ENCODE measurements at places on chromosomes 4 and X.

GRCh38 chrX:38225093-38225492 is 4.4 kb upstream of the SRPX start:
- DNase-seq, result no peak

DNA sequence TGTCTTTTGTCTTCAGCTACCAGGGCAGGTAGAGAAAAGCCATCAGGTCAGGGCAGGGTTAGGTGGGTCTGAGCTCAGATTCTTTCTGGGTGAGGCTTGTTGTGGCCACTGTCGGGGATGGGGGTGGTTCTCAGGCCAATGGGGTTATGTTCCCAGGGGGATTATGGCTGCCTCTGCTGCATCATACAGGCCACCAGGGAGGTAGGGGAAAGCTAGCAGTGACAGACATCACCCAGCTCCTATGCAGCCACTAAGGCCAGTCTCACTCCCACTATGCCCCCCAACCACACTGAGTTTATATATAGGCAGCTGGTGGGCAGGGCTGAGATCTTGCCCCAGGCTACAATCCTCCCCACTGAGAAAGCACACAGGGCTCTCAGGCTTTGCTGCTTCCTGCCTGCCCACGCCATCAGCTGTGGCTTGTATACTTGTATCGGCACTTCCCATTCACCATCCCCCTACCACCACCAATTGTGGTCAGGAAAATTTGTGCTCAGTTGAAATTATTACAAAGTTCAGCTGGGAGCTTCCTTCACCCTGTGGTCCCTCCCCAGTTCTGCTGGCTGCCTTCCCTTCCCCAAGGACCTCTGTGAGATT is 72.6 kb upstream of the PTPN13 start:
- DNase-seq, result no peak

DNA sequence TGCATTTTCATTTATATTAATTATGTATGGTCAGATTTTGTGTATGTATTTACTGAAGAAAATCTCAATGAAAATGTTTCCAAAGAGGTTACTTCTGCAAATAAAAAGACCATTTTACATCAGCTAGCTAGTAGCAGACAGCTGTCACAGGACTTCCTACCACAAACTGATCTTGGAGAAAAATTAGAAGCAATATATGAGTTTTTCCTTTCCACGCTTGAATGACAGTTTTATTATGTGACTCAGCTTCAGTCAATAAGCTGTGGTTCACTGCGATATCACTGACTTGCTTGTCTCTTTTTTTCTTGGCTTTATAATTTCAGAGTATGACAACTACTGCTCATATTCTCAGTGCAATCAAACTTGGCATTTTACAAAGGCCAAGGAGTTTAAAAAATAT is 787.4 kb upstream of the GALNTL6 start:
- no peak for DNase-seq

- no peak for DNase-seq
Observed at GRCh38 chr4:76571274-76571673, 136.2 kb downstream of the SHROOM3 start.

- DNase-seq, result no peak
Observed at GRCh38 chr4:8028368-8028767, 88.7 kb upstream of the AFAP1 start.

- DNase-seq, result no peak
Observed at GRCh38 chr4:147182041-147182440, 236.4 kb upstream of the TTC29 start.

- DNase-seq, result no peak
Observed at GRCh38 chrX:148659481-148659880, 159.1 kb downstream of the AFF2 start.

DNA sequence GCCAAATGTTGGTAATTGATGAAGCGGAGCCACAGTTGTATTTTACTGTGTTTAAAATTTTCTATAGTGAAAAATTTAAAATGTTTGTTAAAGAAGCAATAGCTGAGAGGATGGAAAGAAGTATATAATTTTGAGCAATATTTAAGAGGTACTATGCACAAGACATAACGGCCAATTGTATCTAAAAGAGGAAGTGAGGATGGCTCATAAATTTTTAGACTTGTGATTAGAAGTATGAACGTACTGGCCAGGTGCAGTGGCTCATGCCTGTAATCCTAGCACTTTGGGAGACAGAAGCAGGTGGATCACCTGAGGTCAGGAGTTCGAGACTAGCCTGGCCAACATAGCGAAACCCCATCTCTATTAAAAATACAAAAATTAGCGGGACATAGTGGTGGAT is 12.7 kb upstream of the HHIP start:
- DNase-seq, result no peak

GRCh38 chr4:121789455-121789854 is 11.7 kb upstream of the EXOSC9 start:
- DNase-seq, result no peak

DNA sequence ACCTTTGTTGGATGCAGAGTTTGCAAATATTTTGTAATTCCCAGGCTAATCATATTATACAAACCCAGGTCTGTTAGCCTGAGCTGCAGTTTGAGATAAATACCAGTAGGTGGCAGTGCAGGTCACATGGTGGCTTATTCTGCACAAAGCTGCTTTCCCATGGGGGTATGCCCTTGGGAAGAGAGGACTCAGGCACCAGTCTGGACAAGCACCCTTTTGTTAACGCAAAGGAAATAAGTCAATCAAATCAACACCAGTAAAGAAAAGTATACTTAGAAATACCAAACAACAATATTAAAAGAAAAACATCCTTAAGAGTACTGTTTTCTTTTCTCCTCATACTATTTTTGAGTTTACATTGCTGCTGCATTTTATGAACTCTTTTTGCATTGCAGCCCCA is 389.0 kb upstream of the ZFP42 start:
- DNase-seq, result no peak

DNA sequence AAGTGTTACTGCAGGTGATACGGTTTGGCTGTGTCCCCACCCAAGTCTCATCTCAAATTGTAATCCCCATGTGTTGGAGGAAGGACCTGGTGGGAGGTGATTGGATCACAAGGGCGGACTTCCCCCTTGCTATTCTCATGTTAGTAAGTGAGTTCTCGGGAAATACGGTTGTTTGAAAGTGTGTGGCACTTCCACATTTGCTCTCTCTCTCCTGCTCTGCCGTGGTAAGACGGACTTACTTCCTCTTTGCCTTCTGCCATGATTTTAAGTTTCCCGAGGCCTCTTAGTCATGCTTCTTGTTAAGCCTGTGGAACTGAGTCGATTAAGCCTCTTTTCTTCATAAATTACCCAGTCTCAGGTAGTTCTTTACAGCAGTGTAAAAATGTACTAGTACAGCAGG is 65.2 kb upstream of the SLC7A11 start:
- DNase-seq, result no peak

DNA sequence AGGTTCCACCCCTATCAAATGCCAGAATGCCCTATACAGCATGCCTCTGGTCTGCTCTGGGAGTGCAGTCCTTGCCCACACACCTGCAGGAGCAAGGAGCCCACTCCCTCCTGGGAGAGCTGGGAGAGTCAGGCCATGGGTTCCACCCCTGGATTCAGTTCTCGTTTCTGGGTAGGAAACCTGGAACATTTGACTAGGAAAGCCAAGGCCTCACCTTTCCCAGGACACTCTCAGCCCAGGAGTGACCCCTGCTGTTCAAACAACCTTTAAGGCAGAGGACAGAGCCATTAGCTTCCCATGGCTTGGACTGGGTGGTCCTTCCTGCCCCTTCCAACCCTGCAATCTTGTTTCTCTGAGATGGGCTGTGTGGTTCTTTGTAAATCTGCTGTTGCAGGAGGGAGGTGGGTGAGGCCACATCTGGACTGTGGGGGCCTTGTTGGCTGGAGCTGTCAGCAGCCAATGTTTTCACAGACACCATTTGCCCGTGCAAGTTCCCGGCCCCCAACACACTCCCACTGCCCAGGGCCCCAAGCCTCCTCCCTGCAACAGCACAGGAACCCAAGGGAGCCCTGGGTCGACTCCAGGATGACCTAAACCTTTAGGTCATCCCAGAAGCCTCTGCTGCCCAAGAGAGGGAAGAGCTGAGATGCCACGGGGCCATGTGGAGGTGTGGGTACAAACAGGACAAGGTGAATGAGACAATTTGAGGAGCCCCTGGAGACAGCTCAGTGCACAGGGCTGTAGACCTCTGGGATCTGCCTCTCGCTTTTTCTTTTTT is 104.4 kb downstream of the PJA1 start:
- DNase-seq, result no peak

GRCh38 chr4:7621252-7622035 is 186.7 kb upstream of the PSAPL1 start:
- DNase-seq, result no peak

GRCh38 chr4:48015678-48016077 is 803 bp downstream of the CNGA1 start:
- DNase-seq, result no peak

DNA sequence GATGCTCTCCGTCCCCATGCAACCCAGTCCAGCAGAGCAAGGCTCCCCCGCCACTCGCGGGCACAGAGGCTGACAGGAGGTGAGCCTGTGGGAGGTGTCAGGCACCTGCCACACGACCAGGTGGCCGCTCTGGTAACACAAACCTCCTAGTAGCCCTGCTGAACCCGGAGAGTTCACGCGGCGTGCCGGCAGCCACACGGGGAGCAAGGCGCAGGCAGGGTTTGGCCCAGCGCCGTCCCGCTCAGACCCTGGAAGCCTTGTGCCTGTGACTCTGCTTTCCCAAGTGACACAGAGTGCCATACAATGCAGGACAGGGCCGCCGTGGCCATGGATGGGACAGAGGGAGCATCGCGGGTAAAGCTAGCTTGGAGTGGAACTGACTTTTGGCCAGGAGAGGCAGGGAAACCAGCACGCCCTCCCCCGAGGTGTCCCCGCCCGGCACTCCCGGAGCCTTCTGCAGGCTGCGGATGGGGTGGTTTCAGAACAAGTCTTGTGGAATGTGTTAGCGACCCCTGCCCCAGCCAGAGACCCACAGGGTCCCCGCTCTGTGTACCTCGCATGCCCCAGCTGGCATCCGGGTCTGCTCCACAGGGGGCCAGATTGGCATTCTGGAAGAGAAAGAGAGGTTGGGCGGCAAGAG is 44.7 kb upstream of the AFAP1 start:
- no peak for DNase-seq

- DNase-seq, result no peak
Observed at GRCh38 chr4:36914106-36914505, 330.4 kb upstream of the NWD2 start.

GRCh38 chr4:162865102-162865501 is 301.6 kb downstream of the NAF1 start:
- DNase-seq, result no peak

- no peak for DNase-seq
Observed at GRCh38 chrX:10015723-10016518, 48.8 kb downstream of the CLDN34 start.

- no peak for DNase-seq
Observed at GRCh38 chrX:56986138-56986537, 9.2 kb downstream of the SPIN3 start.

DNA sequence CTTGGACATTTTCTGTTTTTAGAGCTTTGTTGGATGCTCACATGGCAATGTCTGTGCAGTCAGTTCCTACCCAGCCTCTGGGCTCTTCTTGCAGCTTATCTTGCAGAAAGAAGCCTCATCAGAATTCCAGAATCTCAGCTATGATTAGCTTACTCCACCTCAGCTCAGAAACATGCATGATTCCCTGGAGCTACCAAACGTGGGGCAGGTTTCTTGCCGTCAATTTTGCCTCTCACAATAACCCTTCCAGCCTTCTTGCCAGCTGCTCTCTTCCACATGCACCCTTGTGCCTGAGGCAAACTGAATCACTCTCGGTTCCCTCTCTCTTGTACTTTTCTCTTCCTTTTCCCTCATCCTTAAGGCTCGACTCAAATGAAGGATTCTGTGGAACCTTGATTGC is 141.4 kb downstream of the PTTG2 start:
- DNase-seq, result no peak

- no peak for DNase-seq
Observed at GRCh38 chr4:146273204-146273901, 59.0 kb downstream of the REELD1 start.

DNA sequence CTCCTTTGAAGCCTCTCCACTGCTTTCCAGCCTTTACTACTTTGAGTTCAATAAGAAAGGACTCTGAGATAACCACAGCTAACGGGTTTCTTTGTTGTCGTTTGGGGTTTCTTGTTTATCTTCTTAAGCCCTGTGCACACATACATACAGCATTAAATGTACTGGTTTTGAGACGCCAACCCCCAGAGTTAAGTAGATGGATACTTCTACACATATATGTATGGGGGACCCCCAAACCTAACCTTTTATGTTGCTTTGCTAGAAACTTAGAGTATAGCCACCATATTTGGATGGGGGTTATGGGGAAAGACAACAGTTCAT is 697 bp downstream of the CEP135 start:
- DNase-seq, result no peak

Measured in stimulated activated CD8-positive, alpha-beta memory T cell treated with anti-CD3 and anti-CD28 coated beads, Interleukin-7, amount 100 ng/mL, for 24 hours (primary cell).